ENCODE measurements at places on chromosomes 5 and 9.

DNA sequence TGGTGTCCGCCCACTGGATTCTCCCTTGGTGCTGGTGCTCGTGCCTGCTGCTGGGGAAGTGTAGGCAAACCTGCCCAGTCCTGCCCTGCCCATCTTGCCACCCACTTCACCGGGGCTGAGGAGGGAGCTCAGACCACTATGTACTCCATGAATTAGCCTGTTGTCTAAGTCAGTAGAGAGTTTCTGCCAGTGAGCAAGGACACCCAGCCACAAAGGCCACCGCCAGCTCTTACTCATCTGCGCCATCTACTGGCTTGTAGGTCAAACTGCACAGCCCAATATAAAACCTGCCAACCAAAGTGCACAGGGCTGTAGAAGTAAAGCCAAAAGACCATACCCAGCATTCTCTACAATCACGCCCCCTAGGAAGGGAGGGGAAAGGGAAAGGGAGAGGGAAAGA is 102.3 kb downstream of the GLIS3 start:
- peak; percentile 2 for DNase-seq

DNA sequence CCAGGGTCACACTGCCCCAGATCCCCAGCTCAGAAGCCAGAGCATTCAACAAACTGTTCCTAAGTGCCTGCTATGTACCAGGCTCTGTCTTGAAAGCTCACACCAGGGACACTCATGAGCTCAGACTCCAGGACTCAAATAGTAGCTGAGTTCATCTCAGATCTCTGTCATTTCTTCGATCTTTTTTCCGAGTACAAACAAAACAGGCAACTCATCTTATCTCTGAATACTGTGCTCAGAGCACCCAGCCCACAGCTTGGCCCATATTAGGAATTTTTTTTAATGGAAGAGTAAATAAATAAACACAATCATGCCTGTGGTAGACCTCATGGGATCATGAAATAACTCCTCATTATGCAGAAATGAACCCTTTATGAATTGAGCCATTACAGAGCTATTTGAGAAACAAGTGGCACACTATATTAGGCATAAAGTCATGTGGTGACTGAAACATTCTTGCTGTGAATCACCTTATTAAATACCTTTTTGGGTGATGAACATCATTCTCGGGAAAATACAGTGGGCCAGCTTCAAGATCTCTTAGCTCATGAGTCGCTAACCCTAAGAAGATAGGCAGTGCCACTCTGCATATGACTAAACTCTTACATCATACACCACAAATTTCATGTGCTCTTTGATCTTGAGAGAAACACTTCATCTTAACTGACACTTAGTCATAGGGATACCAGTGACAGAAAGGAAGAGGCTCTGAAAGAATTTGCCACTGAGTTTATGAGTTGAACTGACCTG is 9.9 kb downstream of the SH3RF2 start:
- DNase-seq: no peak

DNA sequence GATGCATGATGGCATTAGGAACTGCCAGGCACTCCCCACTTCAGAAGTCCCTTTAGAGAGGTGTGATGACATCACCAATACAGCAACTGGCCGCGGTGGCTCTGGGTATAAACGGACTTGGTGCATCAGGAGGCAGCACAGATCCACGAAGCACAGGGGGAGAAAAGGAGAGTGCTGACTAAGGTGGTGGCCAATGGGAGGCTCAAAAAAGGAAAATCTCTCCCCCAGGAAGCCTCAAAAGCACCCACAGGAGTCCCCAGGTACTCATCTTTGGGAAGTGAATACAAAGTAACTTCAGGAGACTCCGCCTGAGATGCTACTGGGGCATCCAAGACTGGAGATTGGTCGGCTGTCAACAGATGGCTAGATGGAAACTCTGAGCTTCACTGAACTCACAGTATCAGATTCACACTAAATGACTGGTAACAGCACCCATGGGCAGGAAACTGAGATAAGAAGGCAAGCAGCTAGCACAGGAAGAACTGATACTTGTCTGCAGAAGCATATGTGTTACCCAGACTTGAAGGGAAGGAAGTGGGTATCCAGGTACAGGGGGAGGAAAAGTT is 7.6 kb downstream of the TTC39B start:
- DNase-seq: peak; percentile 57

DNA sequence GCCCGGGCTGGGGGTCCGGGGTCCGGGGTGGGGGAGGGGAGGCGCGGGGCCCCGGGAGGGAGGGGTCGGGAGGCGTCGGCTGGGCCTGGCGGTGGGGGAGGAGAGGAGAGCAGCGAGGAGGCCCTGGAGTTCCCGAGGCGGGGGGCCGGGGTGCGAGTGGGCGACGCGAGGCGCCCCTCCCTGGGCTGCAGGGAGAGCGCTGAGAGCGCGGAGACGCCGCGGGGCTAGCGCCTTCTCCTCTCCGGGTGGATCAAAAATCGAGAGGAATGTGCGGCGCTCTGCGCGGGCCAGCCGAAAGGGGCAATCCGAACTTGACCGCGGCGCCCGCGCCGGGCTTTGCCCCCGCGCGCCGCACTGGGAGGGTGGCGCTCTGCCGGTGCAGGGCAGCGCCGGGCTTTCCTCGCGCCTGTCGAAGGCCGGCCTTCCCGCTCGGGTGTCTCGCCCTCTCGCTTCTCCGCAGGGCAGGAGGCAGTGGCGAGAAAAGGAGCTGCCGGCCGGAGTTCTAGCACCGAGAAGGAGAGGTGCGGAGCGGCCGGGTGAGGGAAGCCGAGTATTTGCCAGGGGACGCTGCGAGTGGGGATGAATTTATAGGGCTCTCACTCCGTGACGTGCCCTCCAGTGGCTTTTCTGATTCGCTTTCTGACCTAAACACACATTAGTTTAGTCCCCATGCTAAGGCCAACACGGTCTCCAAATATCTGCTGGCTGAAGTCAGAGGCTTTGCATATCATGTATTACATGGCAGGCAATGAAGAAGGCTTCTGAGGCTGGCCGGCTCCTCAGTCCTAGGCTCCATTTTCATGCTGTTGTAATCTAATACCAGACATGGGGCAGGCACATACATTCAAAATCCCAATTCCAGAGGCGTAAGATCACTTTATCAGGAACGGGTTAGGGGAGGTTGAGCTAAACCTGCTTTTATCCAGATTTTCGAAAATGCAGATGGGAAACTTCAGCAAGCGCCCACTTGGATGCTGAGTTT is 503 bp upstream of the GDNF start:
- no peak for DNase-seq

DNA sequence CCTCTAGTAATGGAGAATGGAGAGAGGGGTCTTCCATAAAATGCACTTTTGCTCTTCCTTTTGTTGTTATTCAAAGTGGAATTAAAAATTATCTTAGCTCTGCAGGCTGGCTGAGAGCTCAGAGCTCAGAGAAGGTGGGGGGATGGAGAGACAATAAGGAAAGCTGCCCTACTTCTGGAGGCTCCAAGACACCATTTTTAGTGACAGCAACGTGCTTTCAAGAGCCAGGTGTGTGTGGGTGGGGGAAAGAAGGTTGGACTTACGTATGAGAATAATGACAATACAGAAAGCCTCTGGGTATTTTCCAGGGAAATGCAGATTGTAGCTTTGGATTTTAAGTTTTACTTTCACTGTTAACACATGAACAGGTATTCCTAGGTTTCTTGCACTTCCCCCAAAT is 173.9 kb downstream of the TRPM3 start:
- DNase-seq: no peak

- DNase-seq: no peak
Observed at GRCh38 chr9:86953181-86953580, 5.9 kb upstream of the GAS1 start.

Measured in stimulated activated CD4-positive, alpha-beta T cell treated with anti-CD3 and anti-CD28 coated beads, Interleukin-2, amount 100 ng/mL, for 48 hours (primary cell).